ENCODE measurements at places on chromosomes 6 and 20.

DNA sequence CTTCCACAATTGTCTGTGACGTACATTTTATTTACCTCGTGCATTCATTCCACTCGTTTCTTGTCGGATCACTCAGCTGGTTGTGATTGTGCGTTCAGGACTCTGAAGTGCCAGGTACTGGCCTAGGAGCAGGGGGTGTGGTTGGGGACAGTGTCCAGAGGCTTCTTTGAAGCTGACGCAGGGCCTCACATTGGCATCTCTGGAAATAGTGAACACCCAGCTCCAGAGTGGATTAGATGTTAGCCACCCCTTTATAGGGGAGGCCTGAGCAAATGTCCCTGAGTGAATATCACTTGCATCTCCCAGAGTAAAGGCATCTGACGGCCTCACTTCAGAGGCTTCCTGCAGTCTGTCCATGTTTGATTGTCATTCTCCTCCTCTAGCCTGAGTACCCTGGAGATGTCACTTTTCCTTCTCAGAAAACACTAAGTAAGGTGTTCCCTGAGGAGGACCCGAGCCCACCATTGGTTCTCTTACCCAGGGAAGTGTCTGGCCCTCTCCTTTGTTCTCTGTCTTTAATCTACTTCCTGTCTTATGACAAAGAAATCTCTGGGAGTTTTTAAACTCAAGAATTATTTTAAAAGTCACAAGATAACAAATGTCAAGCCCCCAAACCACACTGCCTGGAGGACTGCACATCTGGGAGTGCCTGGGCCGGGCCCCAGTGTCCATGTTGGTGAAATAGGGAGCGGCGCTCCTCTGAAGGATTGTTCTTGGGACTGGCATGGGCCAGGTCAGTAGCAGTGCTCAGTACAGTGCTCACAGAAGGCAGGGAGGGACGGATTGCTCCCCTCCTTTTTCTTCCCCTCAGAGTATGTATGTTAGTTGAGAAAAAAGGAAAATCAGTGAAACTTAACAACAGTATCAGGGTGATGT, 10.8 kb downstream of the STX16 start:
- DNase-seq, result no peak

DNA sequence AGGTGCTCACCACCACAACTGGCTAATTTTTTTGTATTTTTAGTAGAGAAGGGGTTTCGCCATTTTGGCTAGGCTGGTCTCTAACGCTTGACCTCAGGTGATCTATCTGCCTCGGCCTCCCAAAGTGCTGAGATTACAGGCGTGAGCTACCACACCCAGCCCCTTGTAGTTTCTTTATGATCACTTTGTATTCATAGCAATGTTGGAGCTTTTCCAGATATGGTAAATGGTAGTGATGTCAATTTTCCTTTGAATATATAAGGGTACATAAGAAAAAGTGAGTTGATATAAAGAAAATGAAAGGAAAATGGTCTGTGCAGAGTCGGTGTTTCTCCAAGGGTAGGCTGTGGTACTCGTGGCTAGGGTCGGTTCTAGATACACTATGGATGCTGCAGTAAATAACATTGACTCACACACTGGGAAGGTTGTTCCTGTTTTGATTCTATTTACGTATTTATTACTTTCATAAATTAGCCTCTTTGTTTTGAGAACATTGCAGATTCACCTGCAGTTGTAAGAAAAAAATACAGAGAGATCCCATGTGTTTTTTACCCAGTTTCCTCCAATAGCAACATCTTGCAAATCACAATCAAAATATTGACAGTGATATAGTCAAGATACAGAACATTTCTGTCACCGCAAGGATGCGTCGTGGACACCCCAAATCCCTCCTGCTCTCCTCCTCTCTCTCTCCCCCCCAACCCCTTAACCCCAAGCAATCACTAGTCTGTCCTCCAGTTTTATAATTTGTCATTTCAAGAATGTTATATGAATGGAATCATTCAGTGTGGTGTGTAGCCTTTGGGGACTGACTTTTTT, 2.5 kb downstream of the ZNF831 start:
- DNase-seq, result no peak

GRCh38 chr6:72271531-72271930, 350.3 kb upstream of the KCNQ5 start:
- DNase-seq, result no peak

DNA sequence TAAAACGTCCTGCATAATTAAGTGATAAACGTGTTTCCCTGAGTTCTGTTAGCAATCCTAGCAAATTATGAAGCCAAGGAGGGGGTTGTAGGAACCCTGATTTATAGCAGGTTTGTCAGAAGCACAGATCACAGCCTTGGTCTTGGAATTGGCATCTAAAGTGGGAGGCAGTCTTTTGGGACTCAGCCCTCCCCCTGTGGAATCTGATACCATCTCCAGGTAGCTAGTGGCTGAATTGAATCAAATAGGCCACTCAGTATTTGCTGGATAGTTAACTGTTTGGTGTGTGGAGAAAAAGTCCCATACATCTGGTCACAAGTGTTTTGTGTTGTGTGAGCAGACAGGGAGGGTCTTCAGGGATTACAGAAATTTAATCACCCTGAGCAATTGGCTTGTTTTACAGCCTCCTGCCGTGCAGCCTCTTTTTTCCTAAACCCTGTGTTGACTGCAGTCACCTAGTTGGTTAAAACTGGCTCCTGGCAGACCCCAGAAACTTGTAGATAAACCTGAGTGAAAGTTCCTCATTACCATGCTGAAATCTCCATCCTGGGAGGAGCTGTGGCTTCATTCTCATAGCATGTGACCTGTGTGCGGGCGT, 19.0 kb upstream of the KIFC1 start:
- no peak for DNase-seq

GRCh38 chr6:13113981-13114593, 214.2 kb downstream of the TBC1D7 start:
- no peak for DNase-seq

DNA sequence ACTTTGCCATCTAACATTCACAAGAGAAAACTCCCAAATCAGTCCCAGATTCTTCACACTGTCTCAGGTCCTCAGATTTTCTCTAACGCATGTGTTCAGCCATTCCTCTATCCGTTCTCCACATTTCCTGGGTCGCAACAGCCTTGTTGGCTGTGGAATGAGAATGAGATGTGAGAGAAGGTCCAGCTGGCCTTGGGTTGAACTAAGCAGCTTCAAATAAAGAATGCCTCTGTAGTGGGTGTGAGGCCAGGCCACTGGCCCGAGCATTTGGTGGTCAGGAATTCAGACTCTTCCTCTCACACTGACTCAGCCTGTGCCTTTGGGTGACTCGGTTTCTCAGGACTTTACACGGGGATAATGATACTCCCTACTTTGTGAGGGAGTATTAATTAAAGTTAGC, 73.8 kb upstream of the CCN6 start:
- no peak for DNase-seq

- no peak for DNase-seq
Observed at GRCh38 chr6:111825439-111826086, 47.7 kb downstream of the FYN start.

DNA sequence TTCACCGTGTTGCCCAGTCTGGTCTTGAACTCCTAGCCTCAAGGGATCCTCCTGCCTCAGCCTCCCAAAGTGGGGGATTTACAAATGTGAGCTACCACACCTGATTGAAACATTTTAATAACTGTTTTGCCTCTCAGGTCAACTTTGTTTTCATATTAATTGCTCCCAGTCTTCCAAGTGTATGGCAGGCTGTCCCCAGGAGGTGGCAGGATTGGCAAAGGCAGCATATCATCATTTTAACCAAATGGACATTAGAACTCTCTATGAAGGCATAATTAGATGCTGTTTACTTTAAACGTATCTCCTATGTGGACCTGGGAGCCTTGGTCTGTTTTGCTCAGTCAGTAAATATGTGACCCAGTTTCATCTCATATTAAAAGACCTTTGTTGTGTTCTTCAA, 59.2 kb upstream of the CSE1L start:
- no peak for DNase-seq

GRCh38 chr6:108559884-108560462, 744 bp upstream of the FOXO3 start:
- DNase-seq, result no peak

DNA sequence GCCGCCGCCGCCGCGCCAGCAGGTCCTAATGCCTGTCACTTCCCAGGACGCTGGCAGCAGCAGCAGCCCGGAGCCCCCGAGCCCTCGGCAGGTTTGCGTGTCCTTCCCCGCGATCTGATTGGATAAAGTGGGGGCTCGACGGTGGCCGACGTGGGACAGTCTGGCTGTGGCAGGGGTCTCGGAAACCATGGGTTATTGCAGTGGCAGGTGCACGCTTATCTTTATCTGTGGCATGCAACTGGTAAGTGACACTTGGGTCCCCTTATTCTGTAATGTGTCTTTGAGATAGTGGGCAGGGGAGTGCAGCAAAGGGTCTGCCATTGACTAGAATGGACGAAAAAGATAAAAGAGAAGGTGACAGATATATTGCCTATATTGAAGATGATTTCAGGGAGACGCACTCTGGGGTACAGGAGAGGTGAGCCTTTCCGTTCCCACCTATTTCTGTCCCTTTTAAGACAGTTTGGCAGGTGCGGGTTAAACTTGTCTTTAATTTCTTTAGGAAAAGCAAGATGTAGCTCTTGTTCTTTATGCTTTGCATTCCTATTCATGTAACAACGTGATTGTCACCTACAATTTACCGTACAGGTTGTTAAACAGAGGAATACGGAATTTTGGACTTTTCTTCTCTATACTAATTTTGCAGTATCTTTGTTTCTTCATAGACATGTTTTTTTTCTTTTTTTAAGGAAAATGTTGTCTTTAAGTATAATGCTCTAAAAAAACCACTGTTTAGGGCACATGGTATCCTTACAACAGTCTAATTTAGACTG, 535 bp downstream of the NKAIN2 start:
- DNase-seq, result peak; percentile 3

- no peak for DNase-seq
Observed at GRCh38 chr20:37873884-37874283, 29.0 kb upstream of the VSTM2L start.

Data from stimulated activated CD8-positive, alpha-beta memory T cell treated with anti-CD3 and anti-CD28 coated beads, Interleukin-2, amount 100 ng/mL, for 48 hours (primary cell).